ENCODE measurements at places on chromosomes 4 and X. TPM values are rescaled to one million over a fixed set of nuclear protein-coding genes. Genes with fewer than 3 reads are reported as not detected.

The MAOA gene
- 2.2 TPM for total RNA-seq

The CT45A10 gene
- total RNA-seq = not detected

The ARMCX2 gene
- 11.0 TPM for total RNA-seq

The GIMD1 gene
- total RNA-seq = not detected

The CCDC120 gene
- 3.6 TPM for total RNA-seq

The FAM50A gene
- total RNA-seq = 50.0 TPM

The ANKRD50 gene
- total RNA-seq = 0.42 TPM

The IGSF1 gene
- total RNA-seq = not detected

The GPR173 gene
- total RNA-seq = not detected

The SLC6A14 gene
- not detected for total RNA-seq

The UCP1 gene
- not detected for total RNA-seq

The NOX1 gene
- not detected for total RNA-seq

The SPANXA1 gene
- not detected for total RNA-seq

The UGT2B15 gene
- not detected for total RNA-seq

The DCAF4L1 gene
- 0.19 TPM for total RNA-seq

The PDE6B gene
- total RNA-seq = 17.2 TPM

The SLC25A43 gene
- 4.8 TPM for total RNA-seq

The ATRX gene
- 52.1 TPM for total RNA-seq

The TMEM35A gene
- not detected for total RNA-seq

The PPEF2 gene
- total RNA-seq = 0.14 TPM

The PASD1 gene
- not detected for total RNA-seq

The S100G gene
- total RNA-seq = not detected

The PUDP gene
- 18.1 TPM for total RNA-seq

The CYP4V2 gene
- total RNA-seq = 4.1 TPM
